CD8-positive, alpha-beta memory T cell (primary cell): ENCODE measurements at places on chromosomes 4 and X.

GRCh38 chr4:114866901-114867670 is 246.3 kb downstream of the NDST4 start:
- DNase-seq = no peak

- no peak for DNase-seq
Observed at GRCh38 chr4:146087856-146088255, 87.7 kb upstream of the LSM6 start.

DNA sequence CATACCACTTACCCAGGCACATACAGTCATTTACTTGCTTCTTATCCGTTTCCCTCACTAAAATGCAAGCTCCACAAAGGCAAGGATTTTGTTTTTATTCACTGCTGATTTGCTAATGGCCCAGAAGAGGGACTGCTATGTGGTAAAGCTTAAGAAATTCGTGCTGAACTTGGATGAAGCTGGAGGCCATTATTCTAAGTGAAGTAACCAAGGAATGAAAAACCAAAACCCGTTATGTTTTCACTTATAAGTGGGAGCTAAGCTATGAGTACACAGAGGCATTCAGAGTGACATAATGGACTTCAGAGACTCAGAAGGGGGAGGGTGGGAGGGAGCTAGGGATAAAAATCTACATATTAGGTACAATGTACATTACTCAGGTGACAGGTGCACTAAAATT is 47.2 kb downstream of the RAB33B start:
- DNase-seq = no peak

- no peak for DNase-seq
Observed at GRCh38 chrX:44580466-44580865, 37.8 kb upstream of the FUNDC1 start.

GRCh38 chrX:81662381-81662780 is 460.5 kb downstream of the SH3BGRL start:
- DNase-seq = no peak

GRCh38 chr4:1334579-1334895 is 12.5 kb upstream of the UVSSA start:
- no peak for DNase-seq

DNA sequence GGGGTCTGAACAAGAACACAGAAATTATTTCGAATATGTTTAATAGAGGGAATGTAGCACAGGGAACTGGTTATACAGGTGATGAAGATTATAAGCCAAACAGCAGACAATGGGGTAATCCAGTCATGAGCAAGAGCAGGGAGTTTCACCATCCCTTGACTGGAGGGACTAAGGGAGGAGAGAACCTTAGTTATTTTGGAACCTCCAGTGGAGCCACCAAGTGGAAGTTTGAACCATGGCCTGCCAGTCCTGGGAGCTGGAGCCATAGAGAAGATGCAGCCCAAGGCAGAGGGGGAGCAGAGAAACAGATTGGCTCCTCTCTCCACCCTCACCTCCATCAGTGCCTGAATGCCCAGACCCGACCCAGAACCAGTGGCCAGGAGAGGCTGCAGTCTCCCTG is 264.6 kb upstream of the RASGEF1B start:
- DNase-seq = no peak

DNA sequence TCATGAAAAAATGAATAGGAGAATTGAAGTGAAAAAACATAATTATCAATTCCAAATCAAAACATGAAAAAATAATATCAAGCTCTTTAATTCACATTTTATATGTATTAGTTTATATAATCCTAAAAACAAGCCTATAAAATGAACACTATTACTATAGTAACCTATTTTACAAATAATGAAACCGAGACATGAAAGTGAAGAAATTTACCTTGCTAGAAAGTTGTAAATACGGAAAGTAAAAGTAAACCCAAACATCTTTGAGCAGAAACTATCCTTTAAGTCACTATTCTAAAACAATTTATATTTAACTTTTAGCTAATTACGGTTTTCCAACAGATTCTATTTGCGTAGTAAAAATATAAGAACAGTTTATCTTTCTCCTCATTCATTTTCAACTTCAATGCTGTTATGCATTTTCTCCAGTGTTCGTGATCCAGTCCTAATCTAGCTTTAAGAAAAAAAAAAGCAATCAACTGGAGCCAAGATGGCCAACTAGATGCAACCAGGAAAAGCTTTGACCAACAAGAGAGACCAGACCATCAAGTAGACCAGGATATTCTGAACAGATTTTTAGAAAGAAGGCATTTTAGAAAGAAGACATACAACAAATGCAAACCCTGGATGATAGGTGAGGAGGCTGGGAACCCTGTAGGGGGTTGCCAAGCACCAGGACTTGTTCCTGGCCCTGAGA is 67.0 kb downstream of the DDX53 start:
- DNase-seq = no peak

DNA sequence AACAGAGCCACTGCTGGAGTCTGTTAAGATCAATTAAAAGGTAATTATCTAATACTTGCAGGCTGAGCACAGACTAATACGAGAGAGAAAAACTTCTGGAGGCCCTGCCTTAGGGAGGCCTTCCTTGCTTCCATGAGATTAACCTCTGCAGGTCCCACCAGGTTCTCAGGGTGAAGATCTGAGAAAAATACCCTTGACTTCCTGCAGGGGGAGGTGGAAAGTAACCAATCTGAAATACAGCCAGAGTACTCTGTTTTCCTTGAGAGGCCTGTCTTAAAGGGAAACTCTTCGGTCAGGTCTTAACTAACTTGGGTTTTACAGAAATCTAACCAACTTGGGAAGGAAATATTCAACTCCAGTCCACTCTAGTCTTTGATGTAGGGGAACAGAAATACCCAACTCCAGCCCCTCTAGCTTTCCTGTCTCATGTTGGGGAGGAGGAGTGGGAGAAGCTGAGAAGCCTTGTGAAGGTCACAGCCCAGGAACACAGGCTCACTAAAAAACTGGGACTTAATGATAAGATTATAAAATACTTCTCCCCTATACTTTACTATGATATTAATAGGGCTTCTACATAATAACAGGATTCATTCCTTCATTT is 77.1 kb downstream of the TBCK start:
- DNase-seq = no peak

- DNase-seq = no peak
Observed at GRCh38 chr4:42364266-42365053, 32.8 kb upstream of the SHISA3 start.

GRCh38 chr4:41985151-41985550 is 3.6 kb downstream of the DCAF4L1 start:
- DNase-seq = no peak

GRCh38 chrX:37347420-37347819 is 1.7 kb upstream of the PRRG1 start:
- DNase-seq = no peak

DNA sequence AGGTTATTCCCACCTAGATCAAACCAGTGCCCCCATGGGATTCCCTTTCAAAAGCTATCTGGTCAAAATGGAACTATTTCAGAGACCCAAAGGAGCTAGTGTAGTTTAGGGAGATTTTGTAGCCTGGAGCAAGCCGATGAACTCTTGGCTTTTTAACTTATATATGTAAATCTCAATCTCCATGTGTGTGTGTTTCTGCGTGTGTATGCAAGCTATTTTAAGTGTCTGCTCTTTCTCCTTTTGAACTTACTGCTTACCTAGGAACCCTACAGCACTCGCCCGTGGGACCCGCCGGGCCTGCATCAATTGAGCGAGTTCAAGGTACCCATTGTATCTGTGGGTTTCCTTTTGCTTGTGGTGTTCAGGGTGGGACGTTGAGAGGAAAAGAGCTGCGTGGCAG is 10.4 kb downstream of the CSTF2 start:
- DNase-seq = no peak

DNA sequence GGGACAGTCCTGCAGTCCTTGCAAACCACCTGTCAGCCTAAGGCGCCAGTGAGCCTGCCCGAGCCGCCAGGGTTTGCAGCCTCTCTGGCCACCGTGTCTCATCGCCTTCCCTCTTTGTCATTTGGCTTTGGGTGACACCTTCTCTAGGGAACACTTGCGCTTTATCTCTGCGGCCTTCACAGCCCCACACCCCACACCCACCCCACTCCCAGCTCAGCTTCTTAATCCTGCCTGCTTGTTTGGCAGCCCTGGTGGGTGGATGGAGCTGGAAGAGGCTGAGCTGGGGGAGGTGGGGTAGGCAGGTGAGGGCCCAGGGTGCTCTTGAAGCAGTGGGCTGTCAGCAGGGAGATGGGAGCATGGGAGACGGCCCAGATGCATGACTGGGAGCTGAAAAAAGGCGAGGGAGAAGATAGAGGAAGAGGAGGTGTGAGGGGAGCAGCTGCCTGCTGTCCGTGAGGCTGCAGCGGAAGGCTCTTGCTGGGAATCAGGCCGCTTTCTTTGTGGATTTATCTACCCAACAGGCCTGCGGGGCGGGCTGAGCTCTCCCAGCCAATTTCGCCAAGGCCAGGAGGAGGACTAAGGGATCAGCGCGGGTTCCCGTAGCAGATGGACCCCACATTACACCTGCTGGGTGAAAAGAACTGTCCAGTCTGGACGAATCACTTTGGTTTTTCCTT is 97.5 kb upstream of the STOX2 start:
- DNase-seq = no peak

DNA sequence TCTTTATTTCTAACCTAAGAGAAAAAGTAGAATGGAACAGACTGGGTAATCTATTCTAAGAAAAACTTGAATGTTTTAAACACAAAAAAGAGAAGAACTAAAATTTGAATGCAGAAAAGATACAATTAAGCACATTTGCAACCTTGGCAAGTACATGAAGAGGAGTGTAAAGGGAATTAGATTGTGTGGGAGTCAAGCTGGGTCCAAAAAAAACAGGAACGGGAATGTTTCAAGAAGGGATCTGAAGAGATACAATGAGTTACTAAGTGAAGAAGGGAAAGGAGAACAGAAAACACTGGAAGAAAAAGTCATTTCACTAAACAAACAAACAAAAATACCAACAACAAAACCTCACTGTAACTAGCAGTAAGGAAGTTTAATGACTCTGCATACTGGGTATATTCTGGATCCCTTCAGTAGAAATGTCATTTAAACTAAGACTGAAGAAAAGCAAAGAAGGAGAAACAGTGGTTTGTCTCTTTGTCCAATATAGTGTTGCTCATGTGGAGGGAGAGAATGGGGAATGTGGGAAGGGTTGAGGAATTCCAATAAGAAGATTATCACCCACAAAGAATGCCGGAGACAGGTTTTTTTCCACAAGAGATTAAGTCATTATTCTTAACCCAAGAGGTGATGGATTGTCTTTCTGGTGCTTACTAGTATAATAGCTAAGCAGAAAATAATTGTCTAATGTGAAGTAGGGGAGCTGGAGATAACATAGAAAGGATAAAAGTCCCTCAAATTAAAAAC is 50.4 kb upstream of the PTPN13 start:
- no peak for DNase-seq

GRCh38 chr4:137623013-137623412 is 90.7 kb upstream of the PCDH18 start:
- DNase-seq = no peak

DNA sequence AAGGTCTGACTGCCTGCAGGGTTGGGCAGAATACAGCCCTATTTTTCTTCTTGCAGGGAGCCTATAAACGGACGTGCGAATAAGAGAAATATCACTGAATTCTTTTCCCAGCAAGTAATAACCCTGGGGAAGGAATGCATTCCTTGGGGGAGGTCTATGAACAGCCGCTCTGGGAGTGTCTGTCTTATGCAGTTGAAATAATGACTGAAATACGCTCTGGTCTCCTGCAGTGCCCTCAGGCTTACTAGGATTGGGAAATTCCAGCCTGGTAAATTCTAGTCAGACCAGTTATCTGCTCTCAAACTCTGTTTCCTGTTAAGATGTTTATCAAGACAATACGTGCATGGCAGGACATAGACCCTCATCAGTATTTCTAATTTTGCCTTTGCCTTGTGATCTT is 72.1 kb upstream of the FAM241A start:
- DNase-seq = no peak

DNA sequence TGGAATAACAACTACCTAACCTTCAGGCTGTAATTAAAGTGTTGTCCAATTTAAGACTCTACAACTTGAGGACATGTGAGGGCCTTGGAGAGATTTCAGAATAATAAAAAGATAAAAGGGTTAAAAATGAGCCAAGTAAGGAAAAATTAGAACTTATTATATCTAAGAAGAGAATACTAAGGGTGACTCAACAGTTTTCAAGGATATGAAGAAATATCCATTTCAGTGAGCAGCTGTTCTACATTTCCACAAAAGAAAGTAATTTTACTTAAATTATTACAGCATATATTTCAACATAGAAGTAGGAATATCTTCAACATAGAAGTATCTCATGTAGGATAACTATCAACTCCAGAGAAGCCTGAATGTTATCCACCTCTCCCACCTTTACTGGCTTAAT is 11.3 kb downstream of the SNX12 start:
- no peak for DNase-seq

DNA sequence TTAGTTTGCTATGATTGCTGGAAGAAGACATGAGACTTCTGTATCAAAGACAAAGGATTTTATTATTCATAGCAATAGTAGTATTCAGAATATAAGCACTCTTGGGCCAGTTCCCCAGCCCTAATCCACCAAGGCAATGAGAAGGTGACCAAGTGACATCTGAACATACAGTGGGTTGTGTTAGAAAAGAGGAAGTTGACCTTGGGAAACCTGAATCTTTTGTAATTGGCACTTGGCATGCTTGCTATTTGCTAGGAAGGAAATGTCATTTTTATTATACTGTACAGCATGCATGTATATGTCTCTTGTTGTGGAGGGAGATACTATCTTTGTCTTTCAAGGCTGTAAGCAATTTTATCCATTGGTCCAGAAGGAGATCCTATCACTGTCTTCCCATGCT is 216.1 kb upstream of the FAT1 start:
- DNase-seq = no peak

DNA sequence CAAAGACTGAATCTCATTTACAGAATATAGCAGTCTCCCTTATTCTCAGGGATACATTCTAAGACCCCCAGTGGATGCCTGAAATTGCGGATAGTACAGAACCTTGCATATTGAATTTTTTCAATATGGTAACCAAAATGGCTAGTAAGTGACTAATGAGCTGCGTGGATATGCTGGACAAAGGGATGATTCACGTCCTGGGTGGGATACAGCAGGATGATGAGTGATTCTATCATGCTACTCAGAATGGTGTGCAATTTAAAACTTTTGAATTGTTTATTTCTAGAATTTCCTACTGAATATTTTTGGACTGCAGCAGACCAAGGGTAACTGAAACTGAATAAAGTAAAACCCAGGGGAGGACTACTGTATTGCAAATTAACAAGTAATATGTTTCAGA is 66.7 kb downstream of the STAG2 start:
- DNase-seq = no peak

DNA sequence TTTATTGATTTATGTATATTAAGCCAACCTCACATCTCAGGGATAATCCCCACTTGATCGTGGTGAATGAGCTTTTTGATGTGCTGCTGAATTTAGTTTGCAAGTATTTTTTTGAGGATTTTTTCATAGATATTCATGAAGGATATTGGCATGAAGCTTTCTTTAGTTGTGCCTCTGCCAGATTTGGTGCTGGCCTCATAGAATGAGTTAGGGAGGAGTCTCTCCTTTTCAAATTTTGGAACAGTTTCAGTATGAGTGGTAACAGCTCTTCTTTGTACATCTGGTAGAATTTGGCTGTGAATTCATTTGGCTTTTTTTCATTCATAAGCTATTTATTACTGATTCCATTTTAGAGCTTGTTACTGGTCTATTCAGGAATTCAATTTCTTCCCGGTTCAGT is 197.2 kb upstream of the NDST4 start:
- no peak for DNase-seq
